ENCODE measurements at places on chromosomes 5 and 9. TPM values are rescaled to one million over a fixed set of nuclear protein-coding genes. Genes with fewer than 3 reads are reported as not detected.

Gene RANBP17
- total RNA-seq: 16.2 TPM

DNA sequence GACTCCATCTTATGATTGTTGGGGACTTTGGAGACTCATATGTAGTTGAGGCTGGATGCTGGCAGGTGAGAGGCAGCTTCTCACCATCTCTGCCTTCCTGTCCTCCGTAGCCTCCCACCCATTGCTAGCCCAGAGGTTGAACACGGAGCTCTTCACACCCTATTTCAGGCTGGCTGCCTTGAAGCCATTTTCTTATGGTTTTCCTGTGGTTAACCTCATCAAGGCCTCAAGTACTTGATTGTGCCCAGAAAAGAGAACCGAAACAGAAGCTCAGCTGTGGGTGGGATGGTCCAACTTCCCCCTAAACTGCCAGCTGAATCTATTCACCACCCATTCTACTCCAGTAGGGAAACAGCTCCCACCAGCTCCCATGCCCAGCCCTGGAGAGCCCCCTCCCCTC, 102.9 kb downstream of the LIFR start:
- no peaks in the 10 kb centered on the region for H3K27me3 ChIP-seq
- H3K4me3 ChIP-seq: no peak overlapping the region
- H3K27ac ChIP-seq: no peak overlapping the region
- no peak for DNase-seq
- no peaks in the 10 kb centered on the region for H3K36me3 ChIP-seq

GRCh38 chr5:55149308-55149795, 10.6 kb upstream of the GPX8 start:
- no peaks in the 10 kb centered on the region for H3K4me1 ChIP-seq
- H3K27ac ChIP-seq: no peak overlapping the region
- H3K4me3 ChIP-seq: no peak overlapping the region
- no peaks in the 10 kb centered on the region for H3K27me3 ChIP-seq

DNA sequence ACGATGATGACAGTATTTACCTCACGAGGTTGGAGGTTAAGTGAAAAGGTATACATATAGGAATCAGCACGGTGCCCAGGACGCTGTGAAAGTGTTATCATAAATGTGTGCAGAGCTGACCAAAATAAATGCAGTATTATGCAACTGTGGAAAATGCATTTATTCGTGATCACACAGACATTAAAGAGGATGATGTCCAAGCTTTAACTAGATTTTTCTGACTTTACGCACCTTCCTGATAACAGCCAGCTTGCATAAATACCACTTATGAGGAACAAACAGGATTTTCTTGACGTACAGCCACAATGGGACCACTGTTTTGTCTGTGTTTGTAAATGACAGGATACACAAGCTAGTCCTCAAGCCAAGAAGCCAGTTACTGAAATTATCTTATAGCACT, 71.4 kb upstream of the ATP10B start:
- no peak overlapping the region for H3K4me3 ChIP-seq
- H3K27ac ChIP-seq: no peak overlapping the region
- no peak for DNase-seq

- H3K36me3 ChIP-seq: no peaks in the 10 kb centered on the region
- DNase-seq: no peak
- no peaks in the 10 kb centered on the region for H3K27me3 ChIP-seq
- H3K4me1 ChIP-seq: no peaks in the 10 kb centered on the region
Measured at GRCh38 chr5:40221255-40221654, 458.5 kb upstream of the PTGER4 start.

Data from H1 (cell line).